ENCODE measurements at places on chromosomes 13 and 19. TPM values are rescaled to one million over a fixed set of nuclear protein-coding genes. Genes with fewer than 3 reads are reported as not detected.

ZNF730 gene
- 24.7 TPM for total RNA-seq

FIZ1 gene
- total RNA-seq, result 18.5 TPM

FLT3 gene
- total RNA-seq, result 0.71 TPM

DACH1 gene
- total RNA-seq, result 0.57 TPM

OVOL3 gene
- not detected for total RNA-seq

JSRP1 gene
- total RNA-seq, result 1.7 TPM

EFNB2 gene
- total RNA-seq, result 10.3 TPM

CABP5 gene
- total RNA-seq, result not detected

ZNF497 gene
- total RNA-seq, result 0.93 TPM

NAPSA gene
- 1.1 TPM for total RNA-seq

FBL gene
- total RNA-seq, result 809 TPM

ADM5 gene
- 2.6 TPM for total RNA-seq

DPF1 gene
- 15.2 TPM for total RNA-seq

TMEM221 gene
- 1.4 TPM for total RNA-seq

CBLC gene
- total RNA-seq, result 17.4 TPM
